ENCODE measurements at places on chromosomes 1 and 21. TPM values are rescaled to one million over a fixed set of nuclear protein-coding genes. Genes with fewer than 3 reads are reported as not detected.

DNA sequence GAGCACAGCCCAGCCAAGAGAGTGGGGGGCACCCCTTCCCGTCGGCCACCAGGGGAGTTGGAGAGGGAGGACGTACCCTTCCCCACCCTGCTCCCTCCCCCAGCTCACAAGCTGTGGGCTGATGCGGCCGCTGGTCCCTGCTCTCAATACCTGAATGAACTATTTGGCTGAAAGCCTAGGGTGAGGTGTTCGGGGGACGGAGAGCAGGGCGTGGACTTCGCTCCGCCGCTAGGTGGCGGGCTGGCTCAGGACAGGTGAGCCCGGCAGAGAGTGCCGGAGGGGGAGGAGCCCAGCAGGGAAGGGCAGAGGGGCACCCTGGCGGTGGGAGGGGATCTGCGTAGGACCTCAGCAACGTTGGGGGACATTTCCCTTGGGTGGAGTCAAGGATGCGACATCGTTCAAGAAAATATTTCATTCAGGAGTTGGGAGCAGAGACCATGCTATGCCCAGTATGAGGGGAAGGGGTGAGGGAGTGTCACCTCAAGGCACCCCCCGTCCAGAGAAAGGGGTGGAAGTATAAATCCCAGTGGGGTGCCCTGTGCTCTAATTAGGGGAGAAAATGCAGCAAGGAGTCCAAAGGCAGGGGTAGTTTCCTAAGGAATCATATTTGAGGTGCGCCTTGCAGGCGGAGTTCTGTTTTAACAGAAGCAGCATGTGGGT, 12.0 kb upstream of the RHBG start:
- no peak overlapping the region for H3K27ac ChIP-seq
- DNase-seq = peak; percentile 61
- H3K4me3 ChIP-seq = no peak overlapping the region
- no peaks in the 10 kb centered on the region for H3K36me3 ChIP-seq

- no peak for DNase-seq
- H3K4me3 ChIP-seq = peak overlapping the region; percentile 35
- H3K4me1 ChIP-seq = peaks cover 14% of the 10 kb centered on the region
- H3K27ac ChIP-seq = no peak overlapping the region
- H3K36me3 ChIP-seq = no peaks in the 10 kb centered on the region
Observed at GRCh38 chr1:39671433-39671792, 494 bp downstream of the NT5C1A start.

- H3K4me3 ChIP-seq = no peak overlapping the region
- no peak overlapping the region for H3K27ac ChIP-seq
- no peaks in the 10 kb centered on the region for H3K27me3 ChIP-seq
Observed at GRCh38 chr1:114926607-114927006, 71.9 kb downstream of the SYCP1 start.

- H3K4me3 ChIP-seq = no peak overlapping the region
- no peak overlapping the region for H3K27ac ChIP-seq
- no peak for DNase-seq
Observed at GRCh38 chr1:186749820-186750219, 69.6 kb upstream of the PTGS2 start.

DNA sequence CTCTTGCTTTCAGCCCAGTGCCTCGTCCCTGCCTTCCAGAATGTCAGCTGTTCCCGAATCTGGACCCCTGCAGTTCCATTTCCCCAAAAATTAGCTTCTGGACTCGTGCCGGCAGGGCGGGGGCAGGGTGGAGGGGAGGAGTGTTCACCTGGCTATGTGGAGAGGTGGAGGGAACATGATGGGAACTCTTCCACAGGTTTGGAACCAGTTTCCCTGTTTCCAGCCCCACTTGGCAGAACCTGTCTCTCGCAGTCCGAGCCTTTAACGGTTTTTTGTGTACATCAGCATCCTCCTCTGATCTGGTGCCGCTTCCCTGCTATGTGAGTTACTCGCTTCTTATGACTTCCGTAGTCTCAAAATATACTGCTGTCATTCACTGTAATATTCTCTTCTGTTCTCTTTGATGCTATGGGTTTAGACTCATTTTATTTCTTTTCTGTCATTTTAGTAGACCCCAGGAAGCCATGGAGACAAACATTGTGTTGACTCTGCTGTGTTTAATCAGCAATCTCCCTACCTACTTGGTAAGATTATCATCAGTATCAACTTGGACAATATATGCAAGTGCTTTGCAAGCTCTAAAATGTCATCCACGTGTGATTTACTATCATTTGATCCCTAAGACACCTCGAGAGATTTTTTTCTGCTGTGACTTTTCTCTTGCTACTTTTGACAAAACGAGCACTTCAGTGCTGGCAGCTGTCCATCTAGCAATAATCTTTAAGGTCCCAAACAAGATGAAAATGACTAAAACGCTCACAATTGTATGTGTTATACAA, 33.3 kb upstream of the HNRNPU start:
- DNase-seq = no peak
- no peaks in the 10 kb centered on the region for H3K36me3 ChIP-seq
- H3K27me3 ChIP-seq = no peaks in the 10 kb centered on the region

DNA sequence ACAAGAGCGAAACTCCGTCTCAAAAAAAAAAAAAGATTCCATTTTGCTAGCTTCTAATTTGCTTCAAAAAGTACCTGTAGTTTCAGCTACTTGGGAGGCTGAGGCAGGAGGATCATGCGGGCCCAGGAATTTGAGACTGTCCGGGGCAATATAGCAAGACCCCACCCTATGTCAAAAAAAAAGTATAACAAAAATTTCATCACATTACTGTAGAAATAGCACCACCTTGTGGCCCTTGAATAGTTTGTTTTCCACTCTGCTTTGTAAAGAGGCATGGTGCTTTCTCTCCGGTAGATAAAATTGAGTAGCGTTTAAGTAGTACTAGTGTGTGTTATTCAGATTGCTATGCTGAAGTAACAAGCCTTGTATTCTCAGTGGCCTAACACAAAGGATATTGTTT, 18.2 kb upstream of the MSTO1 start:
- H3K27ac ChIP-seq = no peak overlapping the region
- H3K4me3 ChIP-seq = no peak overlapping the region
- no peak for DNase-seq
- no peaks in the 10 kb centered on the region for H3K4me1 ChIP-seq

DNA sequence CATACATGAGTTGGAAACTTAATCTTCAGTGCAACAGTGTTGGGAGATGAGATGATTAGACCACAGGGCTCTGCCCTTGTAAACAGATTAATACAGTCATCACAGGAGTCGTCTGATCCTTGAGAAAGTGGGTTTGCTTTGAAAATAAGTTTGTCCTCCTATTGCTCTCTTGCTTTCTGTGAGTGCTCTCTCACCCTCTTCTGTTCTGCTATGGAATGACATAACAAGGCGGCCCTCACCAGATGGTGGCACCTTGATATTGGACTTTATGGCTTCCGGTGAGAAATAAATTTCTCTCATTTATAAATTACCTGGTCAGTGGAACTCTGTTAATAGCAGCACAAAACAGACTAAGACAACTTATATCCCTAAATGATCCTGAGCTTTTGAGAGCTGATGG, 353.6 kb downstream of the BRINP3 start:
- no peak for DNase-seq
- H3K4me3 ChIP-seq = no peak overlapping the region
- H3K27me3 ChIP-seq = no peaks in the 10 kb centered on the region
- H3K27ac ChIP-seq = no peak overlapping the region
- no peaks in the 10 kb centered on the region for H3K36me3 ChIP-seq
- no peaks in the 10 kb centered on the region for H3K4me1 ChIP-seq

- no peaks in the 10 kb centered on the region for H3K36me3 ChIP-seq
- DNase-seq = peak; percentile 48
- H3K4me1 ChIP-seq = peaks cover 31% of the 10 kb centered on the region
- H3K4me3 ChIP-seq = no peak overlapping the region
- H3K27ac ChIP-seq = peak overlapping the region; percentile 75
Observed at GRCh38 chr1:201404722-201405483, 5.8 kb upstream of the LAD1 start.

DNA sequence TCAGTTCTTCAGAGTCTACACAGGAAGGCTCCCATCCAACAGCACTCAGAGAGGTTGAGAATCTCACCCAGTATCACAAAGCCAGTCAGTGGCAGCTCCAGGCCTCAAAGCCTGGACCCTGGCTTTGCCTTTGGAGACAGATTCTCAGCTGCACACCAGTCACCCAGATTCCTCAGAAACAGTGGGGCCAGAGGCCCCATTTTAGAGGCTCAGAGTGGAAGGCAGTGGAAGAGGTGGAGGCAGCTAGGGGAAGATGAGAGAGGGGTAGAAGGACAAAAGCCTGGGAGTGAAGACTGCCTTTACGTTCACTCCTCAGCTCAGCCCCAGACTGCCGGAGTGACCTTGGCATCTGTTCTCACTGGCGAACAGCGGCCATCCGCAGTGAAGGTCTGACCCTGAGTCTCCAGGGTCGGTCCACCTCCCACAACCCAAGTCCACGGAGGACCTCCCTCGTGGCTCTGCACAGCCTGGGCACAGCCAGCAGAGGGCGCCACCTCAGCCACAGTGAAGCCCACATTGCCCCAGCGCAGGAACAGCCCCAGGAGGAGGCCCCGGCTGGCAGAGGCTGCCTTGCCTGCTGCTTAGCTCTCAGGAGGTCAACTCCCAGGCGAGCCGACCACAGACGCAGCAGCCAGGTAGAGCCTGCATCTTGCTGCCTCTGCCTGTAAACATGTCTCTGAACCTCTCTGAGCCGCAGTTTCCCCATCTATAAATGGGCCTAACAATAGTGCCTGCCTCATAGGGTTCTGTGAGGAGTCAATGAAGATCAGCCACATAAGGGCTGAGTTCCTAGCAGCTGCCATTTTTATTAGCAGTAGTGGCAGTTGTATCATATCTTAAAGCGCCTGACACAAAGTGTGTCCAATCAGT, 5.9 kb upstream of the FNDC5 start:
- H3K36me3 ChIP-seq = no peaks in the 10 kb centered on the region
- H3K27me3 ChIP-seq = peaks cover 10% of the 10 kb centered on the region
- H3K4me1 ChIP-seq = peaks cover 7% of the 10 kb centered on the region
- H3K27ac ChIP-seq = no peak overlapping the region
- no peak overlapping the region for H3K4me3 ChIP-seq

- H3K4me3 ChIP-seq = no peak overlapping the region
- no peak overlapping the region for H3K27ac ChIP-seq
- no peaks in the 10 kb centered on the region for H3K4me1 ChIP-seq
- DNase-seq = no peak
- peaks cover 46% of the 10 kb centered on the region for H3K27me3 ChIP-seq
- no peaks in the 10 kb centered on the region for H3K36me3 ChIP-seq
Observed at GRCh38 chr1:37255136-37255795, 219.1 kb upstream of the ZC3H12A start.

Gene LCA5L
- total RNA-seq = 0.79 TPM

Gene SNX7
- 32.9 TPM for total RNA-seq

Gene SELP
- total RNA-seq = 4.9 TPM

Data from transverse colon (tissue), 4 donors.